Amniotic epithelial cell (primary cell): ENCODE measurements at places on chromosomes 12 and 14.

GRCh38 chr14:33357225-33358010 is 418.7 kb downstream of the NPAS3 start:
- DNase-seq: no peak

DNA sequence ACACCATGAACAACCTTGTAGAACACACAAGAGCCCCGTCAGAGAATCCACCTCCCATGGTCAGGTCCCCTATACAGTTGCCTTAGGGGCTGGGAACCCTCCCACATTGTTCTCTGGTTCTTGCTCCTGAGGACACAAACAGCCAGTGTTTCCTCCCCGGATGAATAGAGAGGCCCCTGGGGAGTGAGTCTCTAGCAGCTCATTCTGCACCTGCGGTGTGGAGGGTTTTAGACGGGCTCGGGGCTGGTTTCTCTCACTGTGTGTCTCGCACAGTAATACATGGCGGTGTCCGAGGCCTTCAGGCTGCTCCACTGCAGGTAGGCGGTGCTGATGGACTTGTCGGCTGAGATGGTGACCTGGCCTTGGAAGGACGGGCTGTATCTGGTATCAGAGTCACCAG is 1052.1 kb downstream of the TMEM121 start:
- no peak for DNase-seq

DNA sequence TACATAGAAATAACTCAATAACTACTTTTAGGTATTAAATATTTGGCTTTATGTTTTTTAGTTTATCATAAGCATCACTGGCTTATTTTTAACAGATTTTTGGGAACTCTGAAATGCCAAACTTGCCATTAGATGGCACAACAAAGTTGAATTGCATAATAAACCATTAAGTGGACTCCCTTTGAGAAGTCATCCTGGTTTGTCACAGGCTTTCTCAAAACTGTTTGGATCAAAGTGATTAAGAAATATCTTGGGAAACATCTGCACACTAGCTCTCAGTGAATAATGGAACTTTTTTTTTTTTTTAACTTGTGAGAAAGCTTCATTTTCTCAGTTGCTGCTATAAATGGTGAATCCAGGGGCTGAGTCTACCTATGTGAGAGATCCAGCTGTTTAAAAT is 4.3 kb downstream of the SLC16A7 start:
- peak; percentile 54 for DNase-seq

- DNase-seq: peak; percentile 89
These were observed 28.1 kb upstream of the TBC1D30 start for GRCh38 chr12:64796205-64796845.

DNA sequence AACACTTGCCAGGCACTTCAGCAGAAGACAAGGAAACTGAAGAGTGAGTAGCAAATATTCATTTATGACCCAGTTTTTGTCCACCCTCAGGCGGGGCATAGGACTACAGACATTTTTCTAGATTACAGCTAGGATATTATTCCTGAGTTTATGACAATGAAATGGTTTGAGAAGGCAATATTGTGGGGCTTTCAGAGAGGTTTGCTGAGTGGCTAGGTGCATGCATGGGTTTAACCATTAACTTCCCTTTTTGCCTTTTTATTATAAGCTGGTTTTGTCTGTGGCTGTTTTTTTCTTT is 104.0 kb upstream of the BCAT1 start:
- DNase-seq: no peak

GRCh38 chr14:24508155-24508840 is at the start of gene CMA1:
Gene CMA1 (minus strand): TSS chr14:24508265. CDS start chr14:24508235, 30 bp downstream.
- no peak for DNase-seq

DNA sequence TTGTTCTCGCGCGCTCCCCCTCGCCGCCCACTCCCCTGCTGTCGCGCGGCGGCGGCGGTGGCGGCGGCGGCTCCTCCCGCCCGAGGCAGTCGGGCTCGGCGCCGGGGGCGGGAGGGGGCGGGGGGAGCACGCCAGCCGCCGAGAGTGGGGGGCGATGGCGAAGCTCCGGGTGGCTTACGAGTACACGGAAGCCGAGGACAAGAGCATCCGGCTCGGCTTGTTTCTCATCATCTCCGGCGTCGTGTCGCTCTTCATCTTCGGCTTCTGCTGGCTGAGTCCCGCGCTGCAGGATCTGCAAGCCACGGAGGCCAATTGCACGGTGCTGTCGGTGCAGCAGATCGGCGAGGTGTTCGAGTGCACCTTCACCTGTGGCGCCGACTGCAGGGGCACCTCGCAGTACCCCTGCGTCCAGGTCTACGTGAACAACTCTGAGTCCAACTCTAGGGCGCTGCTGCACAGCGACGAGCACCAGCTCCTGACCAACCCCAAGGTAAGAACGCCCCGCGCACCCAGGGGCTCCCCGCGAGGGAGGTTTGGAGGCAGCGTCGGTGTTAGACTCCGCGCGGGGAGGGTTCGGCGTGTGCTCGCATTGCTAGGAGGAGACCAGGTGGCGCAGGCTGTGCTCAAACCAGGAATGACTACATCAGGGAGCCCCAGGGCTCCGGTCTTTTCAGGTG is 629 bp downstream of the KCNMB4 start:
- DNase-seq: peak; percentile 26

DNA sequence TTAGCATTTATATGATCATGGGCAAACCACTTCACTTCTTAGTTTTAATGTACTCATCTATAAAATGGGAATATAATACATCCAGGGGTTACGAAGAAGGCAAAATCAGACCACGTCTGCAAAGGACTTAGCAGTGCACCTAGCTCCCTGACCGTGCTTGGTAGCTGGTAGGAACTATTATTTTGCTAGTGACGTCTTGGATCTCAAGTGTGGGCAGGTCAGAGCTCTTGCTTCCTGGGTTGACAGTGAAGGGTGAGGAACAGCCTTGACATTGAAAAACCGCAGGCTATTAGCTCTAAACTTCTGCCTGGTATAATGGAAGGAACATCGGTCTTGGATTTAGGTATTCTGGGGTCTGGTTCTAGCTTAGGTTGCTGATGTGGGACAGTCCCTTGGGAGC is 89.3 kb upstream of the MED13L start:
- no peak for DNase-seq

DNA sequence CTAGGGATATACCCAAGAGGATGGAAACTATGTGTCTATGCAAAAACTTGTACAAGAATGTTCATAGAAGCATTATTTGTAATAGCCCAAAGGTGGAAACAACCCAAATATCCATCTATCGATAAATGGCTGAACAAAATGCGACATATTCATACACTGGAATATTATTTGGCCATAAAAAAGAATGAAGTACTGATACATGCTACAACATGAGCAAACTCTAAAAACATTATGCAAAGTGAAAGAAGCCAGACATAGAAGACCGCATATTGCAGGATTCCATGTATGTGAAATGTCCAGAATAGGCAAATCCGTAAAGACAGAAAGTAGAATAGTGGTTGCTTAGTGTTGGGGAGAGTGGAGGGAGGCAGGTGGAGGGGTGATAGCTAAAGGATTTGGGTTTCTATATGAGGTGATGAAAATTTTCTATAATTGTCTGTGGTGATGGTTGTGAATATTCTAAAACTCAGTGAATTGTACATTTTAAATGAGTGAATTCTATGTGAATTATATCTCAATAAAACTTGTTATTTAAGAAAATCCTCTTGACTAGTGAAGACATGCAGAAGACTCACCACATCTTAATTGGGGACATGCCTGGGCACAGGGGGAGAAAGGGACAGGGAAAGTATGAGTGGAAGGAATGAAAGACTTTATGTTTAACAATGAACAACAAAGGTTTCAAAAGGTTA is 29.8 kb upstream of the SELPLG start:
- no peak for DNase-seq

GRCh38 chr12:96669786-96670185 is 180.4 kb downstream of the CFAP54 start:
- DNase-seq: no peak

GRCh38 chr12:1629338-1630132 is 504 bp downstream of the WNT5B start:
- no peak for DNase-seq

DNA sequence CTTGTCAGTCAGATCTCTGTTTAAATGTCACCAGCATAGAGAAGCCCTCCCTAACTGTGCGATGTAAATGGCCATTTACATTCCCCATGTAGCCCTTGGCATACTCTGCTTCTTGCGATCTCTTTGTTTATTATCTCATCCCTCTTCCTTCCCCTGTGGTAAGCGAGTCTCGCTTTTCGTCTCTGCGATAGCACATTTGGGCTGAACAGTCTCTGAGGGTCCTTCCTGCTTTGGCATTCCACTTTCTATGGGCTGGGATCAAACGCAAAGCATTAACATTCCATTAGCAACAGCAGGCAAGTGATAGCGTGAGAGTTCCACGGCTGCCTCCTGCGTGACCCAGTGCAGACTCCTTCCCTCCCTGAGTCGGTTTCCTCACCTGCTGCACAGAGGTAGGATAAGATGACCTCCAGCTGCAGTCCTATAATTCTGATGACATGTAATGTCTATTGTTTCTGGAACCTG is 61.4 kb upstream of the TUNAR start:
- no peak for DNase-seq

DNA sequence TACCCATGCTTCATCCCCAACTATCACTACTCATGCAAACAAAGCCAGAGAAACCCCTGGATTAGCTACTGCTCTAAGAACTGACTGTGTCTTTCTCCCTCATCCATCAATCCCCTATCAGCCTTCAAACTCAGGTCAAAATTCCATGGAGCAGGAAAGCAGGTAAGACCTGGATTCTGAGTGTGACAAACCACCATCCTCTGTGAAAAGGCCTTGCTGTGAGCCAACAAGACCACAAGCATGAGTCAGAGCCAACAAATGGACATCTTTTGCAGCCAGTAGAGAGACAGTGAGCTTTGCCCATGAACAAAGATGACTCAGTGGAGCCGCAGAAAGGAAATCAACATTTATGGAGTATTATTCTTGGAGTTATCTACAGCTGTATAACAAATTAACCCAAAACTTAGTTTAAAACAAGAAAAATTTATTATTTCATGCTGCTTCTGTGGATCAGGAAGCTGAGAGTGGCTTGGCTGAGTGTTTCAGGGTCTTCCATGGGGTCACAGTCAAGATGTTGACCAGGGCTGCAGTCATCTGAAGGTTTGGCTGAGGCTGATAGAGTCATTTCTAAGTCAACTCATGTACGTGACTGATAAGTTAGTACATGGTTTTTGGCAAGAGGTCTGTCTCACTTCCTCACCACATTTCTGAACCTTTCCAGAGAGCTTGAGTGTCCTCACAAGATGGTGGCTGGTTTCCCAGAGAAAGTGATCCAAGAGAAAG is 61.1 kb downstream of the PITPNM2 start:
- DNase-seq: peak; percentile 97
